ENCODE measurements at places on chromosomes 6 and 20.

DNA sequence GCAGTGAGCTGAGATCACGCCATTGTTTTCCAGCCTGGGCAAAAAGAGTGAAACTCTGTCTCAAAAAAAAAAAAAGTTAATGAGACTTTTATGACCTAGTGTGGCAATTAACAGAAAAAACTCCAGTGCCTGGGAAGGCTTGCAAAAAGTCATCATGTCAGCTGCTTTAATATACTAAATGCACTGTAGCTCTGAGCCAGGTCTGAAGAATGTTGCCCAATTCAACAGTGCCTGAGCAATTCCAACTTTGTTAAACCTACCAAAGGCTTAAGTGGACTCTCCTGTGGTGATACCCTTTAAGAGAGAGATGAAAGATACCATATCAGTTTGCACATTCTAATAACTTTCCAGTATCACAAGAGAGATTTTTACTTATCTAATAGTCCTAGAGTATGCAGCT lies 6.5 kb upstream of the ROS1 start:
- no peak for DNase-seq

DNA sequence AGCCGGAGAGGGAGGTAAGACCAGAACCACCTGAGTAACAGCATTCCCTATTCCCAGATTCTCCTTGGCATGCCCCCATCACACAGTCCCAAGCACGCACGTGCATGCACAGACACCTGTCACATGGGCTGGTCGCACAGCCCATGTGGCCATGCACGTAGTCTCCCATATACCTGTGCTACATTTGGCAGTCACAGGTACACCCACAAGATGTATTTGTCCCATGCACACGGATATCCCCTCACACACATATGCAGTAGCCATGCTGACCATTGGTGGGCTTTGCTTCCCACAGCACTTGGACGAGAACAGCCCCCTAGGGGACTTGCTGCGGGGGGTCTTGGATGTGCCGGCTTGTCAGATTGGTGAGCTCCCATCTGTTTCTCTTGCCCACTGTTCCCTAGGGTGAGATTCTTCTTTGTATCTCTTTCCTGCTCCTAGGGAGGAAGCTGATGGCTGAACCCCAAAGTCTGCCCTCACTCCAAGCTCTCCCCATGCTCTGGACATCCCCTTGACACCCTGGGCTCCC lies 31.9 kb downstream of the PLCG1 start:
- DNase-seq, result no peak

DNA sequence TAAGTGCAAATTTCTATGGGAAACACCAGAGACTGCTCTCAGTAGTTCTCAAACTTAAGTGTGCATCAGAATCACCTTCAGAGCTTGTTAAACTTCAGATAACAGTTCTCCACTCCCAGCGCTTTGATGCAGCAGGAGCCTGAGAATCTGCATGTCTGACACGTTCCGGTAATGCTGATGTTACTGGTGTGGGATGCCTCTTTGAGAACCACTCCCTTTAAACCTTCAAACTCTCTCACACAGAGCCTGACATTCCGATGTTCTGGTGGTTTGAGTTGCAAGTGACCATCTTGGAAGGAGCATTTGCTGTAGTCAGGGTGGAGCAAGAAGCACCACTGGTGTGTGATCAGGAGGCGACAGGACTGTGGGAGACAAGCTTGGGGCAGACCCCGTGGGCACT lies 57.9 kb downstream of the OTOR start:
- DNase-seq, result no peak

DNA sequence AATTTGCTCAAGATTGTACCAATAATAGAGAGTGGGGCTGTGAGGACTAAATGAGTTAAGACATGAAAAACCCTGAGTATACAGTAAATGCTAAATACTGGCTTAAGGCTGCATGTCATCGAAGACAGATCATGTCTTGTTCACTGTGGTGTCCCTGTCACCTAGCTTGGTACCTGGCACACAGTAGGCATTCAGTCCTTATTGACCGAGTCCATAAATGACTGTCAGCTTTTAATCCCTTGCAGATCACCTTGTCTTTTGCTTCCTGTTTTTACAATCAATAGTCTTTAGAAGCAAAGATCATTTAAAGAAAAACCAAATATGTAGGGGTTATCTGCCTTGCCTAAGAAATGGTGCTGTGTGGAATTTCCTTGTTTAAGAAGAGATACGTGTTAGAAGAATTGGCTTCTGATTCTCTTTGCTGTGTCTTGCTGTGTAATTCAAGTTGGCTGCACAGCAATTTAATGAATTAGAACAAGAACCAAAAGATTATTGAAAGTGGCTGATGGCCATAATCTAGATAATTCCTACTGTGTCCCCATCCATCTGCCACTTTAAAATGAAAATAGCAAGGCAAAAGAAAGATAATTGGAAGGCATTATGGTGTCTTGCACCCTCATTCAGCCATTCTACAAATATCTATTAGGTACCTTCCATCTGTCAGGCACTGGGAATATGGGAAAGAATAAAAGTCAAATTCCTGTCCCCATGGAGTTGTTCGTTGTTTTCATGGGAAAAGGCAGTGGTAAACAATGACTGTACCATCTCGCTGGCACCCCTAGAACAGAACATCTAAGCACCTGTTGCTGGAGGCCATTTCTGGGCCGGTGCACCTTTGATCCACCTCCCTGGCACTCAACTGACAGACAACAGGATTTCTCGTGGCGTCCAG lies 12.4 kb upstream of the MAPK13 start:
- DNase-seq, result no peak

DNA sequence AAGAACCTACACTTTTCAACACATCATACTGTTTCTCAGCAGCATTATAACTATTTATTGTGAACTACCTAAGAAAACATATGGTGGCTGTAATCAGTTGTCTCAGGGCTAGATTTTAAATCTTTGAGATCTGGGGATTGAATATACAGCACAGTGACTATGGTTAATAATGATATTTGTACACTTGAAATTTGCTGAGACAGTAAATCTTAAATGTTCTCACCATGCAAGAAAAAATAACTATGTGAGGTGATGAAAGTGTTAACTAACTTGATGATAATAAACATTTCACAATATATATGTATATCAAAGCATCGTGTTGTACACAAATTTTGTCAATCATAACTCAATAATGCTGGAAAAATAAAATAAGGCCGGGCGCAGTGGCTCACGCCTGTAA lies 113.8 kb downstream of the ATXN1 start:
- DNase-seq, result no peak

Measured in progenitor cell of endocrine pancreas (in vitro differentiated cells).